Pancreas (tissue), 10 donors: ENCODE measurements at places on chromosomes 7 and 10.
A peak's percentile ranks its signal among the peaks of the same experiment; 100 is the strongest.

GRCh38 chr10:79029478-79030390, 39.0 kb upstream of the ZMIZ1 start:
- no peak for DNase-seq

GRCh38 chr10:36492590-36493515, 632.5 kb upstream of the ANKRD30A start:
- DNase-seq = no peak

DNA sequence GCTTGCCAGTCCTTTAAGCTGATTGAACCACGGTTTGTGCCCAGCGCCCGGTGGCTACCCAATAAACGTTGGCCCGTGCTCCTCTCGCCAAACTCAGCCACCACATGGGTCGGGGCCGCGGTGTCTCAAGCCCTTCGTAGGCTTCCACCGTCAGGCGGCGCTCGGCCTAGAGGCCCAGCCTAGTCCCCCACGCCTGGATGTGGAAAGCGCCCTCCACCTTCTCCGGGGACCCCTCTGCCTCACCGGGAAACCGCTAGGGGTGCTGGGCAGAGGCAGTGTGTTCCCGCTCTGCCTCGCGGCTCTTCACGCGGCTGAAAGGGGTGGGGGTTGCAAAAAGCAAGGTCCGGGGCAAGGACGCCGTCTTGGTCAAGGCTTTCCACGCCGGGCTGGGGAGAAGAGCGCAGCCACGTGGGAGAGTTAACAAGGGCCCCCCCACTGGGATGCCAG, 29.8 kb downstream of the LEP start:
- DNase-seq = no peak

GRCh38 chr10:57593983-57594573, 673.6 kb downstream of the IPMK start:
- no peak for DNase-seq

DNA sequence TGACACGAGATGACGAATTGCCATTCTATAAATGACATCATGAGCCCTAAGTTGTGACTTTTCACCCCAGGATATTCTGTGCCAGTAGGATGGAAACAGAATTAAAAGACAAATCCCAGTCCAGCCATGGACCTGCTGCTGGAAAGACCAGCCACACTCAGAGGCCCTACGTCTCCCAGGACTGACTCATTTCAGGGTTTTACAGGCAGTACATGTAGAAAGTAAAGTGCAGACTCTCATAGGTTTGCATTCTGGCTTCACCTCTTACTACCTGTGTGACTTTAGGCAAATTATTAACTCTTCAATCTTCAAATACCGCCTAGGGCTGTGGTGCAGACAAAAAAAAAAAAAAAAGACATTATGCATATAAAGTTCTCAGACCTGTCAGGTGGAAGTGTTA, 188.8 kb downstream of the NEBL start:
- no peak for DNase-seq

DNA sequence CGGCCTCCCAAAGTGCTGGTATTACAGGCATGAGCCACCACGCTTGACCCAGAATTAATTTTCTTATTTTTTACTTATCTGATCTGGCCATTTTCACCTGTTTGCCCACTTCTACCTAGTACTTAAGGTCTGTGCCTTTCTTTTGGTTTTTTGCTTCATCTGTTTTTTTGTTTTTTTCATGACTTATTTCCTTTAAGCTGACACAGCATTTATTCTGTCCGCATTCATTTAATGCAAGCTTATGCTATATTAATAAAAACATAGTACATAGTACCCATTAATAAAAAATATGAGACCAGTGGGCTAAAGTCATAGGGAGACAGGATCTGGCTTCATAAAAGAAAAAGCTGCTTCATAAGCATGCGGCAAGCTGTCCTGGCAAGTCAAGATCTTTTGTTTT, 205.4 kb downstream of the ZEB1 start:
- no peak for DNase-seq

DNA sequence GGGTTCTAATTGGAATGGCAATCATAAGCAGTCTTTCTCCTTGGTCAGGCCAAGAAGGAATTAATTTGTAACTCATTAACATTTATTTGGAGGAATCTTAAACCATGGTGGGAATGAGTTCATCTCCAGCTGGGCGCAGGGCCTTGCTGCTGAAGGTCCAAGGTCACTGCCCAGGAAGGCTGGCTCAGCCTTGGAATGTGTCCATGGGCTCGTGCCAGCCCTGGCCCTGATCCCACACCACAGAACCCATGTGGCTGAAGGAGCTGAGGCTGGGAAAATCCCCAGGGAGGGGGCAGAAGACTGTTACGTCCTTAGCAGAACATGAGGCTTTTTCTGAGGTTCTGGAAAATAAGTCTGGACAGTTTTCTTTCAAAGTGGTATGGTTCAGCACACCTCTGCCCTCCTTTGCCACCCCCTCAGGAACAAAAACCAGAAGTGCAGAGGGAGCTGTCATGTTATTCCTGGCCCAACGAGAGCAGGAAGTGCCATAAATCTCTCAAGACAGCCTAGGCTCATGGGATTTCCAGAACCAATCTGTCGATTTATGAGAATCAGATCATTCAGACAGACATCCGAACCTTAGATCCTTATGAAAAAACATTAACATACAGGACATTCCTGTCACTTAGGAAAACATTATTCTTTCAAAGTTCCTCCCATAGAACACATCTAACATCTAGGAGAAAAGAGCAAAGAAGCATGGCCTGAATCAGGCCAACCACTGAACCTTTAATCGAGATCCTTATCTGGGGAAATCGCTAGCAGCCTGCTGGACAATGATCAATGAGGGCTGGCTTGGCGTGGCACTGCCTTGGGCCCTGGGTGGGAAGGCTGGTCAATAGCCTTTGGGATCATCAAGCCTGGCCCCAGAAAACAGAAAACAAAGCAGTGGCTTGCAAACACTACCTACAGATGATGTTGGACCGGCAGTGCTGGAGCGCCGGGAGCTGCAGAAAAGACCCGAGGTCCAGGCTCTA, 134.3 kb downstream of the TAX1BP1 start:
- DNase-seq = peak; percentile 96

DNA sequence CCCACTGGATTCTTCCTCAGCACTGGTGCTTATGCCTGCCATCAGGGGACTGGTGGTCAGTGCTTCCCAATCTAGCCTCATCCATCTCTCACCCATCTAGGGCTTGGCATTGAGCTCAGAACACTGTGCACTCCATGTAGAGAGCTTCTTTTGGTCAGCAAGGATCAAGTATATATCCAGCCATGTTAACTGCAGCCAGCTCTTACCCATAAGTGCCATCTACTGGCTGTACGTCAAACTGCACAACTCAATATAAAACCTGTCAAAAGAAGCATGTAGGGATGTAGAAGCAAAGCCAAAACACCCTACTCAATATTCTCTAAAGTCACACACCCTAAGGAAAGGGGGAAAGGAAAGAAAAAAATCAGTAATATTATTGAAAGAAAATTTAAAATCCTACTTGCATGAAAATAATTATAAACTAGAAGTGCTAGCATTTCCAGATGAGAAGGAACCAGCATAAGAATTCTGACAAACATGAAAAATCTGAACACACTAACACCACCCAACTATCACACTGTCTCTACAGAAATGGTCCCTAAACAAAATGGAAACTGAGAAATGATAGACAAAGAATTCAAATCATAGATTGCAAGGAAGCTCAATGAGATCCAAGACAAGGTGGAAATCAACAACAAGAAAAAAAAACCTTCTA, 531.1 kb upstream of the STEAP1 start:
- no peak for DNase-seq

GRCh38 chr10:16799621-16800020, 17.6 kb downstream of the RSU1 start:
- no peak for DNase-seq

- DNase-seq = no peak
Measured at GRCh38 chr7:16295558-16295957, 125.8 kb downstream of the CRPPA start.

DNA sequence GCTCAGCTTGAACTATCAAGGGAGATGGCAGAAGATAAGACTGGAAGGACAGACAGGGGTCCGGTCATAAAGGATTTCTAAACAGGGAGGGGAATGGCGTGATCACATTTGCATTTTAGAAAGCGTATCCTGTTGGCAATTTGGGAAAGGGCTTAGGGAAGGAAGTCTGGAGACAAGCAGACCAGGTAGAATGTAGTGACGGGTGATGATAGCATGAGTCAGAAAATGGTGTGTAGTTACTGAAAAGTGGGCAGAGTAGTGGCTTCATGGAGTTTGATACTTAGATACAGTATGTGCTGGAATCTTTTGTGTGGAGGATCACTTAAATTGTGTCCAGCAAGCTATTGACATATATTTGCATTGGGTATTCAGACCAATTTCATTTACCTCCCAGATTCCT, 61.2 kb downstream of the LRGUK start:
- DNase-seq = no peak

GRCh38 chr10:52438119-52438518, 124.0 kb downstream of the DKK1 start:
- DNase-seq = no peak

DNA sequence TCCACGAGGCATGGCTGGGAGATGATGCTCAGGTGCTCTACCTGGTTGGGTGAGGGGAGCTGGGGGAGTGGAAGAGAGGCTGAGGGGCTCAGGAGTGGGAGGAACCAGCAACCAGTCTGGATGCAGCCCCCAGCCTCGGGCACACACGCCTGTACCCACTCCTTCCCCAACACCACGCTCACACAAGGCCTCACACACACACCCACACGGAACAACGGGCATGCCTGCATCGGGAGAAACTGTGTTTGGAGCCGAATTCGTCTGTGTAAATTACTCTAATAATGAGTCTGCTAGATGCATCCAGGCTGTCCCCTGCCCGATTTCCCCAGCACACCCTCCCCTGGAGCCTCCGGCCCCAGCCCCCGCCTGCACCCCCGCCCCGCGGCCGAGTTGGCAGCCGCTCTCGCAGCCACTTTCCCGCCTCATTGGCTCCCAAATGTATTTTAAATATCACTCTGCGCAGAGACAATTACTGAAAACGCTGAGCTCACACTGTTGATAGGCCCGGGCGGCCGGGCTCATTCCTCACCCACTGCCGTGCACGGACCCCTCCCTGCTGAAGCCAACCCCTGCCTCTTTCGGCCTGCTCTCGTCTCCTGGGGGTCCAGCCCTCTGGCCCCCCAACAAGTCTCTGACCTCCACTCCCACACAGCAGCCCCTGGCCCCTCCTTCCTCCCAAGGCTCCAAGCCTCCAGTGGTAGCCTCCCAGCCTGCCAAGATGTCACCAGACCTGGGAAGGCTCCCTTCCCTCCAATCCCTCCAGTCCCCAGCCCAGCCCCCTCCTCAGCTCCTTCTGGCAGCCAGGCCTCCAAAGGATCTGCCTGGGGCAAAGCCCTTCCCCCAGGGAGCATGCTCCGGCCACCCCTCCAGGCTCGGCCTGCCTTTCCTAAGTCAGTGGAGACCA, 11.1 kb downstream of the H2BK1 start:
- DNase-seq = no peak

DNA sequence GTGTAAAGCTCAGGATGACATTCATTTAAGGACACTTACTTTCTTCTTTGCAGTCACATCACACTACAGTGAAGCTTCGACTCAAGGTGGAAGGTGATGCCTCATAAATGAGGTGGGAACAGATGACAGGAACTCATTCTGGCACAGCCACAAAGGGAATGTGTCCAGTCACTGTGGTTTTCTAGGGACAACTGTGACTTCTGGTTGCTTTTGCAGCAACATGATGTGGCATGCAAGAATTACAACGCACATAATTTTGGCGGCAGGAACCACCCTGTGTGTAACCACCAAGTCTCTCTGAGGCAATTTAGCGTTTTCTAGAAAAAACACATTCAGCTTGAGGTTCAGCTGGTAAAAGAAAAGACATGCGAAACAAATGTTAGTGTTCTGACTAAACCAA, 32.0 kb upstream of the FERD3L start:
- no peak for DNase-seq

GRCh38 chr10:123858077-123858681, 33.4 kb downstream of the CPXM2 start:
- no peak for DNase-seq

DNA sequence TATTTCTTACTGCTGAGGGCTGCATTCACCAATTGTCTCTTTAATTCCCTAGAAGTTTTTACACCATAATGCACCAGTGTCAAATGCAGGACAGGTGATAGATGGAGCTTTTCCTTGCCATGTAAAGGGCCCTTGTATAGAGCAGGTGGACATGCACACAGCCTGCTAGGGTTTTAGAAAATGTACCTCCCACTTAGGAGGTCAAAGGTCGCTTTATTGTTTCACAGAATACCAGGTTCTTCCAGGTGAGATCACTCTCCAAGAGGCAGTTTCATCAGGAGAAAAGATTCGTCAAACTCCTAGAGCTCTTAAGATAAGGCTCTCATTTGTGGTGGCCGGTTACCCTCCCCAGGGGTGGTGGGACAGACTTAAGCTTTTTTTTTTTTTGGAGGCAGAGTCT, 215.8 kb downstream of the PHTF2 start:
- DNase-seq = no peak

DNA sequence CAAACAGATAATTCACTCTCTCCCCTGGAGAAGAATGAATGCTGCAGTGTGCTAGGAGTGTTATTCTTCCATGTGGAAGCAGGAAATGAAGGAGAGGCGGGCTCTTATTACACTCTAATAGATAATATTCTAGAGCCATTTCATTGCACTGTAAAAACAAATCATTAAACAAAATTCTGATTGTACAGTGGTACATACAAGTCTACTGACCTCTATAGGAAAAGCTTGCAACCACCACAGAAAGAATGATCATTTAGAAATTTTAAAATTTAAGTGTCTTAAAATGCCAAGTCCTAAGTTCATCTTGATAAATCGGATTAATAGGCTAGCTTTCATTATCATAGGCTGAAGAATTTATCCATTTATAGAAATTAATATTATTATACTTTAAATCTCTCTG, 960.3 kb upstream of the LRRN3 start:
- no peak for DNase-seq

- DNase-seq = no peak
Measured at GRCh38 chr7:70439651-70440050, 692.3 kb upstream of the GALNT17 start.

GRCh38 chr10:603745-604144, 85.7 kb downstream of the DIP2C start:
- DNase-seq = no peak

GRCh38 chr10:21336476-21337170, 188.9 kb downstream of the SKIDA1 start:
- no peak for DNase-seq

DNA sequence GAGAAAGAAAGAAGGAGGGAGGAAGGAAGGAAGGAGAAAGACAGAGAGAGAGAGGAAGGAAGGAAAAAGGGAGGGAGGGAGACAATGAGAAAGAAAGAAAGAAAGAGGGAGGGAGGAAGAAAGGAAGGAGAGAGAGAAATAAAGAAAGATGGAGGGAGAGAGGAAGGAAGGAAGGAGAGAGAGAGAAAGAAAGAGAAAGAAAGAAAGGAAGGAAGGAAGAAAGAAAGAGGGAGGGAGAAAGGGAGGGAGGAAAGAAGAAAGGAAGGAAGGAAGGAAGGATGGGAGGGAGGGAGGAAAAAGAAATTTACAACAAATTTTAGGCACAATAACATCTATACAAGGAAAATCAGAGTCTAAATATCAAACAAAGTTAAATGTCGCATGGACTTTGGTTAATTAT, 332.6 kb upstream of the KLF6 start:
- DNase-seq = no peak

- DNase-seq = no peak
Measured at GRCh38 chr7:36137258-36137657, 15.8 kb upstream of the EEPD1 start.
